ENCODE measurements at places on chromosomes 1 and 21. TPM values are rescaled to one million over a fixed set of nuclear protein-coding genes. Genes with fewer than 3 reads are reported as not detected.

DNA sequence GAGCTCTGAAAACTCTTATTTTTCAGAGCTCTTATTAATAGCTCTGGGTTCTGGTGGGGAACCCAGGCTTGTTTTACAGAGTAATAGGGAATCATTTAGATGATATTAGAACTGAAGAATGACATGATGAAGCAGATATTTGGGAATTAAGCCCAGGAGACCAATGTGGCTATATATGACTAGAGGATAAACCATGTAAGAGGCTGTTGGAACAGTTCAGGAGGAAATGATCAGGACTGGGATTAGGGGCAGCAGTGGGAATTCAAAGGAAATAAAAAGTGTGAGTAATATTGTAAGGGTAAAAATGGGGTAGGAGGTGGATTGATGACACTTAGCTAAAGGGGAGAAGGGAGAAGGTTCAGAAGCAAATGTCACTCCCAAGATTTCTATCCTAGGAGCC lies 58.6 kb downstream of the GIPC2 start:
- H3K4me3 ChIP-seq, result no peak overlapping the region
- no peaks in the 10 kb centered on the region for H3K27me3 ChIP-seq
- no peaks in the 10 kb centered on the region for H3K36me3 ChIP-seq
- peak overlapping the region; percentile 81 for H3K27ac ChIP-seq

Gene VCAM1
- total RNA-seq, result 9.8 TPM

DNA sequence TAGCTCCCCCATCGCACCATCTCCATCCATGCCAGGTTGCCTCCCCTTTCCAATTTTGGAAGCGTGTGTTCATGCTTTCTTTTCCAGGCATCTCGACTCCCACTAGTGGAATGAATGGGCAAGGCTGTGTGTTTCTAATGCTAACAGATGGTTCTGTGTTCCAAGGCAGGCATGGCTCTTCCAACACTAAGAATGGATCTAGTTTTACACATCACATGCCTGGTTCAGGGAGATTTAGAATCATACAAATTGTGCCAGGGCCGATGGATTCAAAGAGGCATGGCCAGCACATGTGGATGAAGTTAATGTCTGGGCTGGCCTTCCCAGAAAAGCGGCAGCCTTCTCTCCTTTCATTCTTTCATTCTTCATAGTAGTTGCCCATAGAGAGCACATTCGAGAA lies 438.7 kb downstream of the PRDM2 start:
- no peaks in the 10 kb centered on the region for H3K36me3 ChIP-seq
- no peak overlapping the region for H3K4me3 ChIP-seq
- peaks cover 4% of the 10 kb centered on the region for H3K4me1 ChIP-seq
- no peak overlapping the region for H3K27ac ChIP-seq
- no peaks in the 10 kb centered on the region for H3K27me3 ChIP-seq
- no peak for DNase-seq

DNA sequence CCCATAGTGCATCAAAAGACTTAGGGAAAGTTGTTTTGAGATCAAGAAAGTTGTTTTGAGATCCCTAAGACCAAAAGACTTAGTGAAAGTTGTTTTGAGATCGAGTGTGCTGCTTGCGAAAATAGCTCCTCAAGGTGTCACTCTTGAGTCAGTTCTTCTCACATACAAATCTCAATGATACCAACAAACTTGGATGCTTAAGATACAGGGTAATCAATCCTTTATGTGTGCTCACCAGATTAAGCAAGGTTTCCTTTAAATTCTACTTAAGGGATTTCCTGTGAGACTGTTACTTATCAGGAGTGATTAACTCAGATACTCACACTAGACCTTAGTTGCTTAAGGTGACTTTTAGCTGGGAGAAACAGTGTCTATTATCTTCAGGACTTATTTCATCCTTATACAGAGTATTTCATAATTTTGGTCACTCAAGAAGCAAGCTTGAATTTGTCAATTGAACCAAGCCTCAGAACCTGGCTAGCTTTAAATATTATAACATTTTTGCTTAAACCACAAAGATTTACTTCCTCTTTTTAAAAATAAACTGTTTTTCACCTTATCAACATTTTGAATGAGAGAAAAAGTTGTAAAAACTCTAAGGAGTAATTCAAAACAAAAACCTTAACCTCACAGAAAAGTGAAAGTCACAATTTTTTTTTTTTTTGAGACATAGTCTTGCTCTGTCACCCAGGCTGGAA lies 8.0 kb upstream of the RLF start:
- H3K4me1 ChIP-seq, result no peaks in the 10 kb centered on the region
- H3K4me3 ChIP-seq, result no peak overlapping the region
- no peak overlapping the region for H3K27ac ChIP-seq
- H3K27me3 ChIP-seq, result no peaks in the 10 kb centered on the region

Gene RIPPLY3
- not detected for total RNA-seq

- no peak overlapping the region for H3K4me3 ChIP-seq
- no peaks in the 10 kb centered on the region for H3K36me3 ChIP-seq
- no peak for DNase-seq
- H3K4me1 ChIP-seq, result no peaks in the 10 kb centered on the region
Observed at GRCh38 chr1:79430437-79430836, 423.9 kb upstream of the ADGRL4 start.

DNA sequence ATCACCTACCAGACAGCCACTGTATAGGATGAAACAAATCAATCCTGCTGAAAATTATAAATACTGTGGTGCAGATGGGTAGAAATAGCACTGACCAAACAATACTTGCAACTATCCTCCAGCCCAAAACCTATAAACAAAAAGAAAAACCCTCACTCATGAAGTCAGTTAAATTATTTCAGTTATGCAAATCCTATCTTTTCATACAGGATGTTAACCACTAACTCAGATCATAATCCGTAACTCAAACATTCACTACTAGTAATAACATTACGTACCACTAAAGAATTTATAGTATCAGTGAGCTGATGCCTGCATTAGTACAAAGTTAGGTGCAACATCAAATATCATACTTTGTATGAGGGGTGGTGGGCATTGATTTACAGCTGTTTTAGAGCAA lies 2.6 kb downstream of the NDC1 start:
- H3K4me3 ChIP-seq, result no peak overlapping the region
- H3K4me1 ChIP-seq, result no peaks in the 10 kb centered on the region
- H3K27ac ChIP-seq, result no peak overlapping the region
- no peaks in the 10 kb centered on the region for H3K27me3 ChIP-seq

DNA sequence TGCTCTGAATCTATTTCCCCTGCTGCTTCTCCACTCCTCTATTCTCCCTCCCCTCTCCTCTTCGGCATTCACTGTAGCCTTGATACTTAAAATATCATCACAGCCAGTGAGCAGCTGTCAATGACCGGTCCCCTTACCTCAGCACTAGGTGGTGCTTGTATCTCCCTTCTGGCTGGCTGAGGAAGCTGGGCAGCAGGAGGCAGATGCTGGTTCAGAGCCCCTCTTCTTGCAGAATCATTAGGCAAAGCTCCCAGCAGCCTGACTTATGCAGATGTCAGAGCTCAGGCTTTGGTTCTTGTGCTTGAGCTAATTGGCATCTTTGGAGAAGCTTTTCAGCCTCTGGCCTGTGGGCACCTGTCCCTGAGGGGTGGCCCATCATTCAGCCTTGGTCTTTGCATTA lies 31.9 kb upstream of the KCNA2 start:
- no peak overlapping the region for H3K4me3 ChIP-seq
- H3K27me3 ChIP-seq, result no peaks in the 10 kb centered on the region
- no peak overlapping the region for H3K27ac ChIP-seq
- H3K4me1 ChIP-seq, result no peaks in the 10 kb centered on the region
- no peaks in the 10 kb centered on the region for H3K36me3 ChIP-seq

Measured in ascending aorta (tissue), 2 donors.